NT2/D1 (cell line): ENCODE measurements at places on chromosomes 11 and 22.

DNA sequence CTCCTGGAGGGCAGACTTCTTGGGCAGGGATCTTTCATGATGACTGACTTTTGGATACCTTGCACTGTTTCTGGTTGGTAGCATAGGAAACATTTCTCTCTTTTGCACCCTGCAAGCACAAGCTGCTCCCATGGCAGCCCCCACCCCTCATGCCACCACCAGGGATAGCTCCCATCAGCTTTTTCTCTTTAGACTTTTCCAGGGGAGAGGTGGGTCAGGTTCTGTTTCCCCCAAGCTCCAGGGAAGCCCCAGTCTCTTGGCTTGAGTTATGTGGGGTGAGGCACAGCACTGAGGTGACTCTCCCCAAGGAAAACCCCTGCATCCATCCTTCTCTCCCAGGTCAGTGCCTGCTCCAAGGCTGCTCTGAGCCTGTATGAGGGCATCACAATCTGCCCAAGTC, 22.5 kb downstream of the LRRC32 start:
- no peak for DNase-seq

DNA sequence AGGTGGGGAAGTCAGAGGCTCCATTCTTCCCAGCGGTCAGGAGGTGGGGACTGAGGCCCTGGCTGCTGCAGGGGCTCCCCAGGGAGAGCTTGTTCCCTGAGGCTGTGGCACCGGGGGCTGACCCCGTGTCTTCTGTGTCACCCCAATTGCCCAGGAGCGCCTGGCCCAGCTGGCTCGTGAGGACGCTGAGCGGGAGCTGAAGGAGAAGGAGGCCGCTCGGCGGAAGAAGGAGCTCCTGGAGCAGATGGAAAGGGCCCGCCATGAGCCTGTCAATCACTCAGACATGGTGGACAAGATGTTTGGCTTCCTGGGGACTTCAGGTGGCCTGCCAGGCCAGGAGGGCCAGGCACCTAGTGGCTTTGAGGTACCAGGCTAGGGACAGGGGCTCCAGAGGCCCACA, 53.2 kb downstream of the MYO7A start:
- DNase-seq: no peak

DNA sequence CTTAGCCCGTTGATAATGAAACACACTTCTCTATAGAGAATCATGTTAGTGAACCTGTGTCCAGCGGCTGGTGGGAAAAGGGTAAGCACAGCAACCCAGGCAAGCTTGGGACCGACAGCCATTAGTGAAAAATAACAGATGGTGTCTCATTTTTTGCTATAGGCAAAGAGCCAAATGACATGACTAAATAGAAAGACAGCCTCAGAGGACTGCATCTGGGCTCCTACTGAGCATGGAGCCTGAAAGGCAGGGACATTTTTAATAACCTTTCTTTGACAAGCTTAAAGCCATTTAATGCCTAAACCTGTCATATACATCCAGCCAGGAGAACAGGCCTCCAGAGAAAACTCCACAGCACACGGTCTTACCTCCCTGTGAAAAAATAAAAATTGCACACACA, 67.0 kb downstream of the FANCF start:
- DNase-seq: no peak

GRCh38 chr11:1131033-1131911, 26.5 kb upstream of the MUC5AC start:
- DNase-seq: no peak

DNA sequence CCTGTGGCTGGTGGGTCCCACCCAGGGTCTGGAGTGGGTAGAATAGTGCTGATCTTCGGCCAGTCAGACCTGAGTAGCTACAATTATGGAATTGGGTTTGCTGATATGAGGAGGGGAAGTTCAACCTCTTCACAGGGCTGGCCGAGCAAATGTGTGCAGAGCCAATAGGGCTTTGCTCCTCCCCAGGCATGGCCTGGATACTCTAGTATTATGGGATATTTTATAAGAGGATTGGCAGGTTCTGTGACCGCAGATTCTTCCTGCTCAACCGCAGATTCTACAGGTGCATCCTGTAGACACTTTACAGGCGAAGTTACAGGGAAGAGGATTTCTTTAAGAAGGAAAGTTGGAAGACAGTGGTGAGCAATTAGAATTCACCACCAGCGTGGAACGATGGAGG, 44.3 kb downstream of the TBC1D22A start:
- no peak for DNase-seq

DNA sequence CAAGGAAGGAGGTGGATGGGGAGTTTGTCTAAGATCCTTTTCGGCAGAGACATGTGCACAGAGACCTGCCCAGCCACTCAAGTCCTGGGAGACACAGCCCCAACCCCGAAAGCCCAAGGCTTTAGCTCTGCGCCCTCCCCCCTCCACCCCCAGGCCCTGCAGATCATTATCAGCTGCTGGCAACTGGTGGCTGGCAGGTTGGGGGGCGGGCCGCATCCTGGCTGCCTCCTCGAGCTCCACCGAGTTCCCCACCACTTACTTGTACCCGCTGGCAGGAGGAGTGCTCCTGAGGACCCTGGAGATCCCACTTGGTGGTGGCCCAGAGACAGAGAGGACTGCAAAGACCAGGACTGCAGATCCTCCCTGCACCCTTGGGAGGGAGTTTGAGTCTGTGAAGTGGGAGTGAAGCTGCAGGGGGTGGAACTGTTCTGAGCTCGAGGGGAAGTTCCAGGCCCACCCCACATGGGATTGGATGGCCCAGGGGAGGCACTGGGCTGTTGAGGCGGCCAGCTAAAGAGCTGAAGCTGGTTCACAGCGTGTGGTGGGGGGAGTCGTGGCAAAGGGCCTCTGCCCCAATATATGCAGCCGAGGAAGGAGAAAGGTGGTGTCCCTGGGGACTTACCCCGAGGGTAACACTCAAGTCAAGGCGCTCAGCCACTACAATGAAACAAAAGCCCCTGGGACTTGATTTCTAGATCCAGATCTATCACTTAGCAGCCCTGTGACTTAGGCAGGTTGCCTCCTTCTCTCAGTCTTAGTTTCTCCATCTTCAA, 19.9 kb upstream of the CCDC86 start:
- no peak for DNase-seq

- DNase-seq: no peak
These were observed 6.4 kb downstream of the IL10RA start for GRCh38 chr11:117992620-117993019.

DNA sequence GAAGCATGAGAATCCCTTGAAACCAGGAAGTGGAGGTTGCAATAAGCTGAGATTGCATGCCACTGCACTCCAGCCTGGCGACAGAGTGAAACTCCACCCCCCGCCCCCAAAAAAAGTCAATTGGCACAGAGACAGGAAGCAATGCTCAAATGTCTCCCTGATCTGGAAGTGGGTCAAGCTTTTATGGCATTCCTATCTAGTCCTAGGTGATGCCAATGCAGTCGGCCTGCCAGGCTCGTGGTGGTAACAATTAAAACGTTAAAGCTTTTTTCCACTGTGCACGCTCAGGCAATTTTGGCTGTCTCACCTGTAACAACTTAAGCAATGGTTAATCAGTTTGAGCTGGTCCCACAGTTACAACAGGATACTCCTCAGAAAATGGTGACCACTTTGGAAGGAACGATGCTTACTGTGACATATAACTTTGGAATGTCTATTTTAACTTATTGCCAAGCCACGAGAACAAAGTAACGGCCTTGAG, 18.9 kb upstream of the PISD start:
- no peak for DNase-seq

- DNase-seq: no peak
These were observed 6.4 kb upstream of the CDPF1 start for GRCh38 chr22:46256358-46256958.

DNA sequence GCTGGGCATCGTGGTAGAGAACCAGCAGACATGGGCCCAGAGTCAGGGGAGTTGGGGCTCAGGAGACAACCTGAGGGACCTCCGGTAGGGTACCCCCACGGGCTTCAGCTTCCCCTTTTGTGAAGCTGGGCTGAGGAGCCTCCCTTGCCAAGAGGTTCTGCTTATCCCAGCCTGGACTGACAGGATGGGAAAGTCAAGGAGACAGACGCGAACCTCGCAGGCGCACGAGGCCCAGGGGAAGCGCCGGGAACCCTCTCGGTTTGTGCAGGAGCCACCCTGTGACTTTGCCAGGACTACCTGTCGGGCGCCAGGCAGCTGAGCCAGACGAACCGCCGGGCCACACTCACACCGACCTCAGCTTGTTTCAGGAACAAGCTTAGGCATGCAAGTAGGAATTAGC, 566.1 kb downstream of the BRD1 start:
- no peak for DNase-seq

DNA sequence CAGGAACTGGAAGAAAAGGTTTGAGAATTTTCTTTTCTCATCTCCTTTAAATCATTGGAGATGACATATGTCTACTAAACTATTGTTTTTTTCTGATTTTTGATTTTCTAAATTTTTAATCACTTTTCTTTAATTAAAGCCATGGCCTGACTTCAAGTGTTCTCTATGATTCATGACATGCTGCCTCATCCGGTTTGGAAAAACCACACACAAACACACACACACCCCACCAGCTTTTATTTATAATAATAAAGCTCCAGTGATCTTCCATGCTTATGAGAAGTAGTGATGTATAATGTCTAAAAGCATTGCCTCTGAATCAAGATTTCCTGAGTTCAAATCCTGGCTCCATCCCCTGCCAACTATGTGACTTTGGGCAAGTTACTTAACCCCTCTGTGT, 179.2 kb downstream of the SPON1 start:
- DNase-seq: no peak

DNA sequence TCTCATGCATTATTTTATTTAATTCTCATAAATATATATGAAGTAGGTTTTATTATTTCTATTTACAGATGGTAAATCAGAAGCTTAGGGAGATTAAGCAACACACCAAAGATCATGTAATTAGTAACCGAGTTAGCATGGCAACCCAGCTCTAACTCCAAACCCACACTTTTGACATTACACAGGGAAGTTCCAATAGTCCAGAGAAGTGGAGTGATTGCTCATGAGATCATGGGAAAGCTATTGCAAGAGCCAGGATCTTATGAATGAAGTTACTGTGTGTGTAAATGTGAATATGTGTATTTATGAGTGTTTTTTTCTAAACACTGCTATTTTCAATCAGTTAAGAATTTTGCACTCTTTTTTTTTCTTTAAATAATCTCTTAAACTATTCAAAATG, 225.8 kb upstream of the KIRREL3 start:
- DNase-seq: no peak

- DNase-seq: no peak
These were observed 229.7 kb downstream of the BUD13 start for GRCh38 chr11:116543099-116543498.

DNA sequence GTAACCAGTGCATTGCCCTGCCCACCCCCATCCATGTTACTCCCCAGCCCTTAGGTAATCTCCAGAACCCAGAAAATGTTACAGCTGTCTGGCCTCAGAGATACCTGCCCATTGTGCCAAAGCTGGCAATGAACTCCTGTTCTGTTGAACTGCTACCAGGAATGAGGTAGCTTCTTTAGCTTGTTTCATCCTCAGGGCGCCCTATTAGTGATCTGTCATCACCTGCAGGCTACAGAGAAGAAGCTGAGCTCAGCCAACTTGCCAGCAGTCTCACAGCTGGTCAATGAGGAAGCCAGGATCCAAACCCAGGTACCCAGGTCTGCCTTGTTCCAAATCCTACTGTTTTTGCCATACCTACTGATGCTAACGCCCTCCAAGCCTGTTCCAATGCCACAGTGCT, 88.7 kb downstream of the GALNT18 start:
- DNase-seq: no peak

GRCh38 chr22:39148727-39149535, 3.5 kb downstream of the CBX7 start:
- no peak for DNase-seq
